Panc1 (cell line): ENCODE measurements at places on chromosomes 2 and 18. TPM values are rescaled to one million over a fixed set of nuclear protein-coding genes. Genes with fewer than 3 reads are reported as not detected.

- no peaks in the 10 kb centered on the region for H3K36me3 ChIP-seq
- H3K27ac ChIP-seq, result no peak overlapping the region
- no peaks in the 10 kb centered on the region for H3K4me1 ChIP-seq
- peaks cover 8% of the 10 kb centered on the region for H3K27me3 ChIP-seq
- DNase-seq, result no peak
Measured at GRCh38 chr2:236939721-236940231, 145.9 kb upstream of the COPS8 start.

GRCh38 chr2:74514368-74515270 is at the start of gene TLX2:
Gene TLX2, plus strand, starts transcription at chr2:74514450. Its CDS starts 357 bp downstream, at chr2:74514807.
- DNase-seq, result no peak
- H3K27me3 ChIP-seq, result no peaks in the 10 kb centered on the region
- H3K36me3 ChIP-seq, result no peaks in the 10 kb centered on the region
- H3K4me3 ChIP-seq, result peak within 1 kb of the TSS; percentile 37; the same call in 1 of the 2 replicates

DNA sequence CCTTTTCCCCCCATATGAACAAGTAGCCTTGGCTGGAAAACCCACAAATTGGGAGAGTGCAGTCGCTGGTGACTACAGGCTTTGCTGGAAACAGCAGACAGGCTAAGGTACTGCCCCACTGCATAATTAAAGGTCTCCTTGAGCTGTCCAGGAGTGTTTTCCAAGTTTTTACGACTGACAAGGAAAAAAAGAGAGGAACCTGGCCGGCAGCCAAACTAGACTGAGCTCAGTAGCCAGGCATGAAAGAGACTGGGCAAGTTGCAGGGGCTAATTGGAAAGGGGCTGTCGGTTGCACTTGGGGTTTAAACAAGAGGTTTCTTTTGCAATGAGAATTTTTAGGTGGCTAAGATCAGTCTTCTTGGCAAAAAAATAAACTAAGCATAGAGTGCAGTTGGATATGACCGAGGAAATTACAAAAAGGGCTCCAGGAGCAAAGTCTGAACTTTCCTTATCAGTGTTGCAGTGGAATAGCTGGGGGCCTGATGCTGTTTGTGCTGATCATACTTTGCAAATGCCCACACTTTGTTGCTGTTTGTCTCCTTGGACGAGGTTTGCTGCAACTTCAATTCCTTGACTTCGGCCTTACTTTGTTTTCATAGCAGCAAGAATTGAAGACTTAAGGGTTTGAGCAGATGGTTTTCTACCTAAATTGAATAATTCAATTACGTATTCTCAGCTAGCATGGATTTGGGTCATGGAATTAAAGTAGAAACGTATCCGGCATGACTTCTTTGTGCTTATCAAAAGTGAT is 2.1 kb downstream of the GULP1 start:
- H3K36me3 ChIP-seq, result no peaks in the 10 kb centered on the region; the same call in 1 of the 2 replicates
- H3K4me3 ChIP-seq, result peak overlapping the region; percentile 82
- H3K4me1 ChIP-seq, result peaks cover 16% of the 10 kb centered on the region
- H3K27me3 ChIP-seq, result no peaks in the 10 kb centered on the region
- peak overlapping the region; percentile 95 for H3K27ac ChIP-seq

GRCh38 chr2:201447086-201447485 is 4.2 kb downstream of the TRAK2 start:
- H3K4me1 ChIP-seq, result peaks cover 6% of the 10 kb centered on the region; the same call in 1 of the 2 replicates
- no peaks in the 10 kb centered on the region for H3K27me3 ChIP-seq
- H3K27ac ChIP-seq, result no peak overlapping the region; the same call in 1 of the 2 replicates
- no peaks in the 10 kb centered on the region; the same call in 1 of the 2 replicates for H3K36me3 ChIP-seq
- DNase-seq, result no peak

DNA sequence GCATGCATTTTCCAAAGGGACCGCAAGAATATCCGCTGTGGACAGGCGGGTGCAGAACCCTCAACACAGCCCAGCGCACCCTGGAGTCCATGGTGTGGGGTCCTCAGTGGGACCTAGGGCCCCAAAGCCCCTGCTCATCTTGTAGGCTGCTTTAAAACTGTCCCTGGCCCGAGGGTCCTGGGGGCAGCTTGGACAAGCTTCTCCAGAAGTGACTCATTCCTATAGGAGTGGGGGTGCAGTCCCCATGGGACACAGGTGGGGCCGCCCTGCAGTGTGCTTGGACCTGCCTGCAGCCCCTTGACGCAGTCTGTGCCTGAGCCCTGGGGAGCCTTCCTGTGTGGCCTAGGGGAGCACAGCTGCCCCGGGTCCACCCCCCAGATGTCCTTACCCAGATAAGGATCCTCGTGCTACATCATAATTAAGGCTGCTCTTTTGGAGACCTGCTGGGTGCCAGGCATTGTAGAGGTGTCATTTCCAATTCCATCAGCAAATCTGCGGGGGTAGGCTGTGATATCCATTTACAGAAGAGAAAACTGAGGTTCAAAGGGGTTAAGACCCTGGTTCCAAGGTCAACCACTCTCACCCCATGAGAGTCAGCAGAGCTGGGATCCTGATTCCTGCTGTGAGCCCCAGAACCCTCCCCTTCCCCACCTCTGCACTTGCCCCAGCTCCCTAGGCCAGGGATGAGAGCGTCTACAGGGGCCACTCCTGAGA is 1.7 kb upstream of the HS6ST1 start:
- no peaks in the 10 kb centered on the region; the same call in 1 of the 2 replicates for H3K36me3 ChIP-seq
- H3K27ac ChIP-seq, result no peak overlapping the region
- no peaks in the 10 kb centered on the region for H3K27me3 ChIP-seq
- no peak overlapping the region for H3K4me3 ChIP-seq
- no peak for DNase-seq
- peaks cover 12% of the 10 kb centered on the region for H3K4me1 ChIP-seq

- no peaks in the 10 kb centered on the region for H3K36me3 ChIP-seq
- no peaks in the 10 kb centered on the region for H3K27me3 ChIP-seq
- H3K4me3 ChIP-seq, result no peak overlapping the region
- H3K4me1 ChIP-seq, result no peaks in the 10 kb centered on the region
Measured at GRCh38 chr18:30404422-30404821, 638.1 kb downstream of the DSC3 start.

DNA sequence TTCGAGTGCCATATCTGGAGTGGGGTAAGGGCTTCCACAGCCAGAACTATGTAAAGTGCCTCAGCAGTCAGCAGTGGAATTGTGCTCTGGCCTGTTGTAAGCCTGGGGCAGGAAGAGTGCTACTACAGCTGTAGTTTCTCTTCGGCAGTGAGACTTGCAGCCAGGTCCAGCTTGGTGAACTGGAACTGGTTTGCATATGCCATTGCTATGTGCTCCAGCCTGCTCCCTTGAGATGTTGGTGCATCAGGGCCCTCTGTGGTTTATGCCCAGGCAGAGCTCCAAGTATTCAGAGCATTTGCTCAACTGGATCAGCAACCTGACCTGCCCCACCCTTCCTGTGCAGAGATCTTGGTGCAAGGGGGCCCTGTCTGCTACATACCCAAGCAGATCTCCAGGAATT is 47.8 kb downstream of the ZNF804A start:
- no peak overlapping the region for H3K27ac ChIP-seq
- no peak for DNase-seq
- no peaks in the 10 kb centered on the region for H3K36me3 ChIP-seq
- H3K4me1 ChIP-seq, result no peaks in the 10 kb centered on the region

- no peaks in the 10 kb centered on the region for H3K4me1 ChIP-seq
- H3K27ac ChIP-seq, result no peak overlapping the region
Measured at GRCh38 chr2:48699348-48699930, 56.1 kb downstream of the LHCGR start.

CTAGE1 gene
- total RNA-seq, result not detected

PROM2 gene
- total RNA-seq, result 1.4 TPM

SLC20A1 gene
- total RNA-seq, result 72.0 TPM

CNTNAP5 gene
- not detected for total RNA-seq

ATP6V1B1 gene
- 0.18 TPM for total RNA-seq
